HT-29 (cell line): ENCODE measurements at places on chromosomes 6 and 20. TPM values are rescaled to one million over a fixed set of nuclear protein-coding genes. Genes with fewer than 3 reads are reported as not detected.
A peak's percentile ranks its signal among the peaks of the same experiment; 100 is the strongest.

The BEND6 gene
- not detected in 2 replicates for total RNA-seq

- DNase-seq: peak; percentile 16
Measured at GRCh38 chr6:104281370-104281769, 578.3 kb downstream of the HACE1 start.

The SLC22A7 gene
- total RNA-seq: not detected in 2 replicates

The LKAAEAR1 gene
- not detected in 2 replicates for total RNA-seq

GRCh38 chr20:44644667-44645131 lies 6.8 kb downstream of the ADA start:
- no peak for DNase-seq

- DNase-seq: no peak
Measured at GRCh38 chr20:50040432-50041245, 57.9 kb downstream of the SNAI1 start.

The CCHCR1 gene
- total RNA-seq: 30.8 and 38.0 TPM in 2 replicates
